Activated naive CD4-positive, alpha-beta T cell (primary cell): ENCODE measurements at places on chromosomes 2 and 18.

- no peak for DNase-seq
Measured at GRCh38 chr2:60499651-60500265, 53.7 kb downstream of the BCL11A start.

GRCh38 chr2:238501311-238501710, 74.6 kb downstream of the ASB1 start:
- DNase-seq: no peak

GRCh38 chr2:69453475-69454129, 16.4 kb upstream of the NFU1 start:
- DNase-seq: no peak

GRCh38 chr2:98801286-98801685, 70.4 kb upstream of the MGAT4A start:
- no peak for DNase-seq

DNA sequence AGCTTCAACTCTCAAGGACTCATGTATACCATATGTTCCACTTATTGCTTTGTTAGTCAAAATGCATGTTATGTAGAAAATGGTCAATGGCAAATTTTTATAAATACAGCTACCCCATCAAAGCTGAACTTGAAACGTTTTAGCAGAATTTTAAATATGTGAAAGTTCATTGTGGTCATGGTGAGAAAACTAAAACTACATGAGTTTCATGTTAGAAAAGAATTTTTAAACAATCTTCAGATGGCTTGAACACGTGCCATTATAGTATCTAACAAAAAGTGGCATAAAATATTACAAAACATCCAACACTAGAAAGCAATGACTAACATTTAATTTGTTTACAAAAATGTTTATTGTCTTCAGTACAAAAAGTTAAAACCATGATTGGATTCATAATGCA, 246.0 kb upstream of the KCNJ3 start:
- no peak for DNase-seq

DNA sequence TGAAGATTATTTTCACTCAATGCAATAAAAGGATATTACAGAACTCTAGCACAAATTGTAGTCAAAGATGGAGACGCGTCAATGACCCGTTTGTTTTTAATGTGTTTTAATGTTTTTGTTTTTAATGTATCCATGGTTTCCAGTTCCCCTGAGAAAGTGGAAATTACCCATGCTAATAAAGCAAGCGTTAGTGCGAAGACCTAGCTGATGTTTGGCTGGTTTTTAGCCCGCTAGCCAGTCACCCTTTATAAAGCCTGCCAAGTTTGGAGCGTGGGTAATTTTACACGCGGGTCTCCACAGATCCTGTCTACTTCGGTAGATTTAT, 430 bp upstream of the CHMP1B start:
- no peak for DNase-seq

DNA sequence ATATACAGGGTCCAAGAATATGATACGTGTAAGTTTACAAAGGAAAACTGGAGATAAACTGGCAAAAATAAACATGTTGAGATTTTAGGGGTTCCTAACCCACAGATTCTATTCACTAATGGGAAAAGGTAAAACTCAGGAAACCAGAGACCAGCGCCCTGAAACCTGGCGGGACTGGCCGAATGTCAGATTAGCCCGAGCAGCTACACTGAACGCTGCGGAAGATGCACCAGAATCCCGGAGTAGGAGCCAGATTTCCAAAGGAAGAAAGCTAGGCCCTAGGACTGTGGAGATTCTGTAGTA, 679 bp upstream of the WDR75 start:
- DNase-seq: no peak

DNA sequence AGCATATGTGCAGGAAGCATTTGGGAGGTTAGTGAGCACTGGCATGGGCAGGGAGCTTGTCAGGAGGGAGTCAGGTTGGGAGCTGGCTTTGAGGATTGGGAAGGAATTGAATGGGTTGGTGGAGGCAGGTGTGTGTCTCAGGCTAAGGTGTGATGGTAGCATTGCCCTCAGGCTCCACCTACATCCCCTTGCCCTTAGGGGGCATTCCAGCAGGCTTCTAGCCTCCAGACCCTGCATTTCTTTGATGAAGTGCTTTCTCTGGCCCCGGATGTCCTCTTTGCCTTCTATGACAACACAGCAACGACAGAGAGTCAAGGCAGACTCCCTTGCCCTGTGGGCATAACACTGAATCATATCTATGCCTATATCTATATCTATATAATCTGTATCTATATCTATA, 13.5 kb downstream of the RHBDD1 start:
- DNase-seq: no peak

GRCh38 chr2:111984213-111984604, 70.9 kb upstream of the TMEM87B start:
- no peak for DNase-seq

- DNase-seq: no peak
Measured at GRCh38 chr2:11930211-11930761, 183.9 kb downstream of the LPIN1 start.

DNA sequence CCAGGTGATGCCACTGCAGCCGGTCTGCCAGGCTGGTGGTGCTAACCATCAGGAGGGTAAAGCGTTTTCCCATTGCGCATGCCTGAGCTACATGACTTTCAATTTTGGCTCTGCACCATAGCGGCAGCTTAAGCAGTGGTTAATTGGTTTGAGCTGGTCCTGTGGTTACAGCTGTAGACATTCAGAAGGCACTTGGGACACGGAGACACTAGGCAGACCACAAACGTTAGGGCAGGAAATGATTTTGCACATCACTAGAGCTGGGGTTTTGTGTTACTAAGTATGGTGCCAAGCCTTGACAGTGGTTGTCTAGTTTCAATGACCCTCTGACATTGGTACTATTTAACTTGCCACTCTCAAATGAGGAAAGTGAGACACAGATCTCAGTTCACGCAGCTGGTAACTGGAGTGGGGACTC, 28.9 kb upstream of the CNOT11 start:
- no peak for DNase-seq

- DNase-seq: no peak
Measured at GRCh38 chr2:137179542-137179941, 414.2 kb downstream of the THSD7B start.

GRCh38 chr18:45282101-45282812, 333.0 kb upstream of the SLC14A2 start:
- DNase-seq: no peak

GRCh38 chr2:221589696-221590095, 17.6 kb upstream of the EPHA4 start:
- DNase-seq: no peak

GRCh38 chr2:169823996-169824372, 721 bp downstream of the METTL5 start:
- no peak for DNase-seq

GRCh38 chr2:26954135-26954534, 16.3 kb upstream of the MAPRE3 start:
- no peak for DNase-seq

DNA sequence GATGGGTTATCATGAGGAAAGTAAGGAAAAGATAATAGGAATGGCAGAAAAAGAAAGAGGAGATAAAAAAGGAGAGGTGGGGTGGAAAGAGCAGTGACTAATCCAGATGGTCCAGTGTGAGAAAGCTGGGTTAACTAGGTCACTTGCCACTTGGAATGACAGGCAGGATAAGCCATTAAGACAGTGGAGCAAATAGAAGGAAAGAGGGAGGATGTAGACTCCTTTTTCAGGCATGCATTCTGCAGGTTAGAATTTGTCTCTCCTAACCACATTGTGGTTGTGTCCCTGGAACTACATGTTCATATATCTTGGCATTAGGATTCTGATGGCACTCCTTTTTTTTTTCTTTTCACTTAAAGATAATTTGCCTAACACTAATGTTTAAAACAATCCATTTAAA, 13.4 kb upstream of the NEMP2 start:
- no peak for DNase-seq

DNA sequence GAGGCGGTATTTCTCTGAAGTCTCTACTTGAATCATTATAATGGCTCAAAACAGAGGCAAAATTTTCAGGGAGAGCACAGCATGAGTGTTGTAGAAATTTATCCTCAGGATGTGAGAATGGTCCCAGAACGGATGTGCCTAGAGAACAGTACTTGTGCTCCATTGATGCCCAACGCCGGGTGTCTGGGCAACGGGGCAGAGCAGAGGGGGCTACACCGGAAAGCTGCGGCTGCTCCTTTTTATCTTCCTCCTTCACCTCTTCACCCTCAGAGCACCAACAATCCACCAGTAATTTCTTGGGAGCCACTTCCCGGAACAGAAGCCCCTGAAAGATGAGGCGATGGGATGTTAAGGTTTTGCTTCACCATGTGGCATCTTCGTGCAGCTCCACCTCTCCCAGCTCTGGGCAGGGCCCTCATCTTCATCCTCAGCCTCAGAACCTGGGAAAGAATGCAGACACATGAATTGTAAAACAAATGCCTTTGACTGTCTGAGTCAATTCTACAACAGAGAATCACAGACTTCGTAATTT, 71.5 kb downstream of the PTGR3 start:
- DNase-seq: no peak

DNA sequence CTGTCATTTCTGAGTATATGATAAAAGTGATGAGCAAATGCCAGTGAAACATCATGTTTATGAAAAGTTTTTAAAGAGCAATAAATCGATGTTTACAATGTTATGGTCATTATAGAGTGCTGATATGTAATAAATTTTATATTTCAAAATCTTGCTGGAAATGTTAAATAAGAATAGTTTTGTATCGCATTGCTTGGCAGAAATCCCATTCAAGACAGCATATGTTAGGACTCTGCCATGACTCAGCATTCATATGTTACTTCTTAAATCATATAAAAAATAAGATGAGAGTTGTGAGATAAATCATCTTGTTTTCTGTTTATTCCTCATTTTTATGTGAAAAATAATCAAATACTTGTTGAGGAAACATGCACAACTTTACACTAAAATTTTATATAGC, 949.9 kb upstream of the NRXN1 start:
- no peak for DNase-seq

- no peak for DNase-seq
Measured at GRCh38 chr2:24961903-24962302, 9.9 kb downstream of the DNAJC27 start.

DNA sequence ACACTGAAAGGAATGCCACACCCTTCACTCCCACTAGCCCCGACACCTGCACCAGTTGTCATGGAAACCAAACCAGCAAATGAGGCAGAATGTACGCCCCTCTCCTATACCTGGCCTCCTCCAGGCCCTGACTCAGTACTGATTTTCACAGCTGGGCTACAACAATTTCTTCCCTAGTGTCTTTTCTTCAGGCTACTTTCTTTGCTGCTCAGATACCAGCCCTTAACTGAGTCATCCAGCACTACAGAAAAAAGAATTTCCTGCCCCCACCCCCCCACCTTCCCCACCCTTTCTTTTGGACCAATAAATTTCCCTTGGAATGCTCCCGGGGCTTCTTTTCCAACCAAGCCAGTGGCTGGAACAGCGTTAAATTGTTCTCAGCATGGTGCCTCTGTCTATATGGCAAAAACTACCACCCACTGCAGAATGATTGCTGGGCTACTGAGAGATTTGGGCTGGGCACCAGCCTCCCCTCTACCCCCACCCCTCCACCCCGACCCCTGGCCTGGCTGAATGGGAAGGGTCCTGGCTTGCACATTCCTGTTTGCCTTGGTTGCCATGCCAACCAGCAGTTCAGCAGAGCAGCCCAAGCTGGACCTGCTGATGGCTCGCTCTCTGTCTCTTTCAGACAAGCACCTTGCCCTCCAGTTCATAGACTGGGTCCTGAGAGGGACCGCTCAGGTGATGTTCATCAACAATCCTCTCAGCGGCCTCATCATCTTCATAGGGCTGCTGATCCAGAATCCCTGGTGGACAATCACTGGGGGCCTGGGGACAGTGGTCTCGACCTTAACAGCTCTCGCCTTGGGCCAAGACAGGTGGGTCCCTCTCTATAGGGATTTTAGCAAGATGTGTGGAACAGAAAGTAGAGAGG, 11.3 kb downstream of the SLC14A2 start:
- DNase-seq: no peak

DNA sequence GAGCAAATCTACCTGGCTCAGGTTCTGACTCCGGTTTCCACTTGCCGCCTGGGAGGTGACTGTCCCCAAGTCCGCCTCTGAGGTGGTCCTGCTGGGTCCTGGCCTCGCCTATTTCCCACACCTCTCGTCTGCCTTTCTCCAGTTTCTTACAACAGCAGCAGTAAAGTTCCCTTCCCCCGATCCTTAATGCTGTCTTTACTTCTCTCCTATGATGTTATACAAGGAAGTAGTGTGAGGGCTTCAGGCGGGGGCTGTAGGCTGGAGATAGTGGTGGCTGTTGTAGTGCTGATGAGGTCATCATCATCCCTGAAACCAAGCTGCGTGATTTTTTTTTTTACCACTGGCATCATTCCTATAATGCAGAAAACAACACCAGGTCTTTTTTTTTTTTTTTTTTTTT, 18.9 kb downstream of the TGIF1 start:
- no peak for DNase-seq

DNA sequence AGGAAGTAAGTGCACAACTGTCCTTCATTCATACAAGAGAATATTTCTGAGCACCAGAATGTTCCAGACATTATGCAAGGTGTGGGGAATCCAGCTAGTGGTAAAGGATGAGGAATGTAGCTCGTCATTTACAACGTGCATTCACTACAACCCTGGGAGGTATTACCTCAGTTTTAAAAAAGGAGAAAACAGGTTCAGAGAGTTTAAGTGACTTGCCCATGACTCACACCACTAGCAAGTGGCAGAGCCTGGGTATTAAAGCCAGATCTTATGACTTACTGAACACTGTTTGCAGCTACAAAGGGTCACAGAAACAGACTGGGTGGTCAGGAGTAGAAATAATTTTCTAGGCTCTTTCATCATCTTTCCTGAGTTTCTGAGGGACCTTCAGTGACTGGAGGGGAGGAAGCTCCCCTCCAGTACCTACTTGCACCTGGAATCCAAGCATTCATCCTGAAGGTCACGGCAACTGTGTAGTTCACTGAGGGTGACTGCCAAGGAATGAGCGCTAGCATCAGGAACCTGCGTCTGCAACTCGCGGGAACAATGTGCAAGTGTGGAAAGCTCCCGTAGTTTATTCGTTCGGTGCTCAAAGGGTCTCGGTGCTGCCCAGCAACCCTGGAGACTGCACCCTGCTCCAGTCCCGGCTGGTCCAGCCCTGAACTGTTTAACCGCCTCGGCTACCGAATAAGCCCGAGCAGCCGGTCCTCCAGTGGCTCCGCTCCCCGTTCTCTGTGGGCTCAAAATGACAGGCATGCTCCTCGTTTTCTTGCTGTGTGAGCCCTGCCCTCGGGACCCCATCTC, 647 bp downstream of the CCDC121 start:
- no peak for DNase-seq

DNA sequence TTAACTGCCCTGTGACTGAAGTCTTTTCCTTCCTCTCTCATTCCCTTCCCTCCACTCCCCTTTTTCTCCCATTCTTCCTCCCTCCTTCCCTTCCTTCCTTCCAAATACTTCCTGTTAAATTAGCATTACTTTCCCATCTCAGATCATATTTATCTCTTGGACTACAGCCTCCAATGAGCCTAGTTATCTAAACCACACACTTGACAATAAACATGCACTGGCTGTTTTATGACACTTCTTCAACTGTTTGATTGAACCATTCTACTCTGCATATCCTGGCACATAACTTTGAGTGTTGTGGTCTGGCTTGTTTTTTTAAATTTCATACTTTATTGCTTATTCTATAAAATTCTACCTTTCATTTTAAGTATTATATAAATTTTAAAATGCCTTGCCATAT, 1860.8 kb upstream of the LRRTM1 start:
- no peak for DNase-seq
